Activated T-helper 17 cell treated with anti-CD3 and anti-CD28 coated beads, Interleukin-2, amount 50 U/mL, for 72 hours (primary cell): ENCODE measurements at places on chromosomes 1 and 21.
A peak's percentile ranks its signal among the peaks of the same experiment; 100 is the strongest.

DNA sequence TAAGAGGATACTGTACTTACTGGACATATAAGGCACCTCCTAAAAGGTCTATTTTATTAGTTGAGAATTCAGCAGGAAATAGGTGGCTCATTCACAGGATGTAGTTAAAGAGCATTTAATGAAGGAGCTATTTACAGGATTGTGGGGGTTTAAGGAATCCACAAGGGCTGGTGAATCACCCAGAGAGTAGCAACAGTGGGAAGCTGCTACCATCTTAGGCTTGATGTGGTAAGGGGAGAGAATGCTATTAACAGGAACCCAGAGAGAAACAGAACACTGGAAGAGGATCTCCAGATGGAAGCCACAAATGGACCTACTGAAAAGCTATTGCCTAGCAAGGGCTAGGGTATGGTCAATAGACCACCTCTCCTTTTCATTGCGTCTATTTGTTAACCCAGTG lies 52.0 kb upstream of the COL11A1 start:
- no peak for ATAC-seq

DNA sequence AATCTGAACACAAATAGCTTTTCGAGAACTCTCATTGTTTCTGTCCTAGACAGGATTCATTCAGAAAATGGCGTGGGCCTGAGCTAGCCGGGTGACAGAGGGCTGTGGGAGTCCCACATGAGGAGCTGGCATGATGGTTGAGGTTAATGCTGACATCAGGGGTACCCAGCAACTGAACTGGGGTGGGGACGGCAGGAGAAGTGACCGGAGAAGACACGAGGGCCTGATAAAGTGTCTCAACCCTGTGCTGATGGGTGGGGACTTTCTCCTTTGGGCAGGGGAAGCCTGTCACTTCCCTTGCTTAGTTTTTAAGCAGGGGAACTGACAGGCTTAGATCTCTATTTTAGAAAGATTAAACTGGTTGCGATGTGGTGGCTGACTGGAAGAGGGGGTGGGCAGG lies 14.6 kb downstream of the CHIT1 start:
- ATAC-seq = no peak

DNA sequence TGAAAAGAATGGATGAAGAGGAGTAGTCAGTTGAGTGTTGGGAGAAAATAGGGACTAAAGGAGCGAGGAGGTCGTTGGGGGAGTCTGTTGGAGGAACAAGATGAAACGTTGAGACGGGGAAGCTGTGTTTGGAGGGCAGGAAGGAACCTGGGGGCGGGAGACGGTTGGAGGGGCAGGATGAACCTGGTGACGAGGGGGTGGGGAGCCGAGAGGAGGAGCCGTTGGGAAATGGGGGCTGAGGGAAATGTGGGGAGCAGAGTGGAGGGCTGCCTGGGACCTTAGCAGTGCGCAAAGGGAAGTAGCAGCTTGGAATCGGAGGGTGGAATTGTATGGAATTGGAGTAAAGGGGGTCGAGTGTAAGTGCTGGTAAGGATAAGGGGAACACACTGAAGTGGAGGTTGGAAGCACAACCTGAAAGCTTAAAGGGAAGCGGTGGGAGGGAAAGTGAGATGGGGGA lies 630 bp downstream of the MTF2 start:
- ATAC-seq = peak; percentile 5

DNA sequence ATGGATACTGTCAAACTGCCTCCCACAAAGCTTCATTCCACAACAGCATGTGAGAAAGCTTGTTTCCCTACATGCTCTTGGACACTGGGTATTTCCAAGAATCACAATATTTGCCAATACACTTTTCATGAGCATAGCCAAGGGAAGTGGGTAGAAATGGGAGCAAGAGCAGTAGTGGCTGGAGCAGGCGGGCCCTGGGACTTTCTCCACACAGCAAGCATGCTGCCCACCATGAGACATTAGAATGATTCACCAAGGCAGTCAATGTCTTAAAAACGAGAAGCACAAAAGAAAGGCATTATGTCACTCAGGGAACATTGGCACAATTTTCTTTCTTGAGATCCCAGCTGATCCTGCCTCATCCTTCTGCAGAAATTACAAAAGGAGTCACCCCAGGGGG lies 371.6 kb upstream of the RUNX1 start:
- ATAC-seq = no peak

GRCh38 chr1:86714561-86715244 lies 10.3 kb downstream of the SH3GLB1 start:
- peak; percentile 95 for ATAC-seq

GRCh38 chr1:156677616-156678596 lies 699 bp upstream of the NES start:
- no peak for ATAC-seq

GRCh38 chr1:236508593-236509027 lies 15.2 kb upstream of the LGALS8 start:
- peak; percentile 71 for ATAC-seq

GRCh38 chr1:201145132-201145531 lies 9.1 kb downstream of the TMEM9 start:
- no peak for ATAC-seq

DNA sequence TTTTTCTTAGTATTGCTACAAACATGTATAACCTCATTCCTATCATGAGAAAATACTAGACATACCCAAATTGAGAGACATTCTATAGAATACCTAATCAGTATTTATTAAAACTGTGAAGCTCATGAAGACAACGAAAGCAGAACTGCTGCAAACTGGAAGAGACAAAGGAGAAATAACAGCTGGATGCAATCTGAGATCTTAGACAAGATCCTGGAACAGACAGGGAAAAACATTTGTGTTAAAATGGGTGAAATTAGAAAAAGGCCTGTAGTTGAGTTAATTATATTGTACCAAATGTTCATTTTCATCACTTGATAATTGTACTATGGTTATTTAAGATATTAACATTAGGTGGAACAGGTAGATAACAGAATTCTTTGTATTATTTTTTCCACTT lies 392.0 kb downstream of the PLPP3 start:
- ATAC-seq = no peak

DNA sequence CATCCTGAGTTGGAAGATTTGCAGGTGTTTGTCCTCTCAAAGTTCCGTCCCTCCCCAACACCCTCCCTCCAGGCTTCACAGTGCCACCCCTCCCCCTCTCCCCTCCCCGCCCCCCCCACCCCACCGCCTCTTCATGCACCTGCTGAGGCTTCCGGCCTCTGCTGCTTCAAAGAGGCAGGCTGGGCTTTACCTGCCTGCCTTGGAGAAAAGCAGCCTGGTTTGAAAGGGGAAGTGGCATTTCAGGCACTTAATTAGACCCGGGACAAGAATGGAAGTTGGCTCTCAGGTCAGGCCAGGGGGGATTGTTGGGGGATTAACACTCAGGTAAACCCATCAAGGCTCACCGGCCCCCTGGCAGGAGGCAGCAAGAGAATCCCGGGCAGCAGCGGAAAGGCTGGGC lies 21.1 kb downstream of the PAX7 start:
- ATAC-seq = no peak

DNA sequence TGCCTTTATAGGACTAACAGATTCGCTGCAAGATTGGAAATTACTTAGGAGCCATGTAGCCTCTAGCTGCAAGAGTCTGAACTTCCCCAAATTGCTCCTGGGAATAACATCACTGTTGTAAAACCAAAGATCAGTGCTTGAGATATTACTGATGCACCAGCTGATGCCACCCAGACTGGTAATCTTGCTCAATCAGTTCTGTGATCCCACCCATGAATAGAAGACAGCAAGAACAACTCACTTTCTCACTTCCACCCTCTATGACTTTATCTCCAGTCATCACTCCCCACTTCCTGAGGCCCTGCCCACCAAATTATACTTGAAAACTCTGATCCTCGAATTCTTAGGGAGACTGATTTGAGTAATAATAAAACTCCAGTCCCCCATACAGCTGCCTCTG lies 1011.1 kb downstream of the PLA2G4A start:
- no peak for ATAC-seq

- ATAC-seq = no peak
Observed at GRCh38 chr1:178564086-178564782, 51.3 kb downstream of the TEX35 start.

GRCh38 chr1:35834218-35834617 lies 26.4 kb downstream of the AGO4 start:
- ATAC-seq = no peak

DNA sequence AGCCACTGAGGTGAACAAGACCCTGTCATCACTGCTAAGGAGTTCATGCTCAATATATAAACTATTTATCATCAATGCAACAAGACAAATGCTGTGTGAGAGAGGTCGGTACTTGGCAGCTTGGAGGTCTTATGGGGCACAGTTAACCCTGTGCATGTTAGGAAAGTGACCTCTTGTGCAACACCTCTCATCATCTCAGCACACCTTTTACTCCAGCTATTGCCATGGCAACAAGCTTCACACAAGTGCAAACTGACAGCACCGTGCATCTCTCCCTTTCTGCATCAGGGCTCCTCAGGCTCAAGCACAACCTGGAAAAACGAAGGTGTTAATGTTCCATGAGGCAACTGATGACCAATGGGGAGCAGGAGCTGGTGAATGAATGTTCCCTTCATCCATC lies 14.7 kb upstream of the MYSM1 start:
- ATAC-seq = no peak

GRCh38 chr1:167507719-167508118 lies 10.6 kb downstream of the CD247 start:
- no peak for ATAC-seq

DNA sequence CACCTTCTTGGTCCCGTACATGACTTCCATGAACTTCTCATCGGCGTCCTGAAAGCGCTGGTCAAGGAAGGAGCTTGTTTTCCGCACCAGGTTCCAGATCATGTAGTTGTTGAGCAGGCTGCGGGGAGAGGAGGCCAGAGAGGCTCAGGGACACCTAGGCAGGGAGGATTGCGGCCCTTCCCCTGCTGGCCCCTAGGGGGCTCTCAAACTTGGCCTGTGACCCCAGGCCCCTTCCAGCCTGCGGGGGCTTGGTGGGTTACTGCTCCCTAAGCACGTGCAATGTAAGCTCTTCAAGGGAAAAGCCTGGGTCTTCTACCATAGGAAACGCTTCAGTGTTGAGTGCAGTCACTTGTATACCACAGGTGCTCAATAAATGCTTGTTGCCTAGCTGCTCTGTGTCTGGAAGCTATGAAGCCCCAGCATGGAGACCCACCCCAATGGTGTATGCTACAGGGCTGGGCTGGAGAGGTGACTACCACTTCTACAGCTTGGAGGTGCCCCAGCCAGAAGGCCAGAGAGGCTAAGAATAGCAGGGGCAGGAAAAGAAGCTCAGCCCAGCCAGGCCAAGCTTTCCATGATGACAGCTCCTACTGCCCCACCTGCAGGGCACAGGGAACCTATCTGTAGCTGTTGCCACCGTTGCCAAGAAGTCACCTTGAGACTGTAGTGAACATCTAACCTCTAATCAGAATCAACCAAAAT lies 45.1 kb downstream of the ECE1 start:
- peak; percentile 40 for ATAC-seq

DNA sequence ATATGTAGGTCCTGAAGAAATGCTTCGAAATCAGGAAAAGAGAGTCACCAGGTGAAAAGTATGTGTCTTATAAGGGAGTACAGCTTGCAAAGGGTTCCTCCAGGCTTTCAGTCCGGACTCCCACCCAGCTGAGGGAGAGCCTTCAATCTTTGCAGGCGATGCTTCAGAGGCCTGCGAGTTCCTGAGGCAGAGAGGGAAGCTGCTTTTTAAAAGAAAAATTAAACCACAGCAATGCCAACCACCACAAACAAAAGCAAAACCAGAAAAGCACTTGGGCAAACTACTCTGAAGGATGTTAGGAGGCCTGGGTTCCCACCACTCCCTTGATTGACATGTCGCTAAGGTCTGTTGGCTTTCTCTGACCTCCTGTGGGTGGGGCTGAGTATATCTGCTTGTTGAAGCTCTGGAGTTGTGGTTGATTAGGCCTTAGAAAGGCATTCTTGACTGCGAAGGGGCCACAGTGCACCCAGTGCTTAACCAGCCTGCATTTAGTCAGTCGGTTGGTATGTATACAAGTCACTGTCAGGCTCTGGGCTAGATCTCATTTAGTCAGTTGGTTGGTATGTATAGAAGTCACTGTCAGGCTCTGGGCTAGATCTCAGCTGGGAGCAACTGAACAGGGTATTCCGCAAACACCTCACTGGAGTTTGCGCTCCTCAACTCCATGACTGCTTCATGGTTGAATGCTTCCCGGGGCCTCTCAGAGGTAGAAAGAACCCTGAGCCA lies 1.2 kb downstream of the NIPAL3 start:
- ATAC-seq = peak; percentile 17

DNA sequence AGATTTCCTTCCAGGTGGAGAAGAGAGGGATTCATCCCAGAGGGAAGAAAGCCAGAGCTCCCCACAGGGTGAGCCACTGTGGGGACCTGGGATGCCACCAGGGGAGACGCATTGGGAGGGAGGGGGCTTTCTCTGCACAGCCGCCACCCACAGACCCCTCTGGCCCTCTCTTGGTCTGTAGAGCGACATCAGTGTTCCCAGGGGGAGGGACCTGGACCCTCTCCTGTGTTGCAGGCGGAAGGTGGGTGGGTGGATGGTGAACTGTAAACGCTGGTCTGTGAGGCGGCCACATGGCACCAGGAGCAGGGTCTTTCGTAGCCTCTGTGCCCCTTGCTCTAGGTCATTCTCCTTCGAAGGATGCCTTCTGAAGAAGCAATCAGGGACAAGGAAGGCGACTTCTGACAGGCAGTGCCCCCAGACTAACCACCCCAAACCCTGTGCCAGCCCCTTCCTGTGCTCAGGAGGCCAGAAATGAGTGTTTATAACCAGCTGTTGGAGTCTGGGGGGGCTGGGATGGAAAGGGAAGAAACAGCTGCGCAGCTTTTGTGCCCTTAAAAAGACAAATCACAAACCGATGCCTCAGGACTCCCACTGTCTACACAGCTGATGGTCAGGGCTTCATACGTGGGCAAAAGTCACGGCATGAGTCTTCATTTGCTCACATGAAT lies 121.4 kb upstream of the ZBTB40 start:
- no peak for ATAC-seq

DNA sequence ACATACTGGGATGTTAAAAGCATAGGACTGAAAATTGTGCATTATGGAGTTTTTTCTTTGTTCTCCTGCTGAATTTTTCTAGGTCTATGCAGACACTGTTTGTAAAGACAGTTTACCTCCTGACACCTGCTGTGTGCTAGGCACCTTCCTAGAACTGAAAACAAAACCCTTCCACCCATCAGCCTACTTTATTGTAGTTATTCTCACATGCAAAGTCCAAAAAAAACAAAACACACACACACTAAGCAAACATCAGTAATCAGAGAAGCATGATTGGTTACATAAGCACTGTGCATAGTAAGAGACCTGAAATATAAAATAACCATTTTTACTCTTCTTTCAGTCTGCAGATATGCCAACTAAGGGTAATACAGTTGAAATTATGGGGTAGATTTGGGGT lies 195.1 kb downstream of the CRB1 start:
- ATAC-seq = no peak
